Activated naive CD4-positive, alpha-beta T cell treated with anti-CD3 and anti-CD28 coated beads, Interleukin-2, amount 10 ng/mL, durations not matched to agents 7 days and 5 days (primary cell): ENCODE measurements at places on chromosomes 16 and 17.

DNA sequence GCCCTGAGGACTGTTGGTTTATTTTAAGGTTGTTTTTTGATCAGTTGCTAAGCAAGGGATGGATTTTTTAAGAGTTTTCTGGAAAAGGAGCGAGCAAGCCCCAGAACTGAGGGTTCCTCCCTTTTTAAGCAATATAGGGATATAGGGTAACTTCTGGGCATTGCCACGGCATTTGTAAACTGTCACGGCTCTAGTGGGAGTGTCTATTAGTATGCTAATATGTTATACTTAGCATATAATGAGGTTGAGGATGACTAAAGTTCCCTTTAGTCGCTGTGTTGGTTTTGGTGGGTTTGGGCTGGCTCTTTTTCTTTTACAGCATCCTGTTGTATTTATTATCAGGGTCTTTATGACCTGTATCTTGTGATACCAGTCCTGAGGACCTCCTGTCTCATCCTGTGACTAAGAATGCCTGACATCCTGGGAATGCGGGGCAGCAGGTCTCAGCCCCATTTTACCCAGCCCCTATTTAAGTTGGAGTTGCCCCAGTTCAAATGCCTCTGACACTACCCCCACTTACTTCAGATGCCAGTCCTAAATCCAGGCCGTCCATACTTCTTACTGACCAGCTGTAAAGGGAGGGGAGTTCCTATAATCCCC, 59.4 kb downstream of the MFSD11 start:
- DNase-seq, result no peak

- no peak for DNase-seq
These were observed 14.4 kb downstream of the RIPOR1 start for GRCh38 chr16:67543036-67543435.

DNA sequence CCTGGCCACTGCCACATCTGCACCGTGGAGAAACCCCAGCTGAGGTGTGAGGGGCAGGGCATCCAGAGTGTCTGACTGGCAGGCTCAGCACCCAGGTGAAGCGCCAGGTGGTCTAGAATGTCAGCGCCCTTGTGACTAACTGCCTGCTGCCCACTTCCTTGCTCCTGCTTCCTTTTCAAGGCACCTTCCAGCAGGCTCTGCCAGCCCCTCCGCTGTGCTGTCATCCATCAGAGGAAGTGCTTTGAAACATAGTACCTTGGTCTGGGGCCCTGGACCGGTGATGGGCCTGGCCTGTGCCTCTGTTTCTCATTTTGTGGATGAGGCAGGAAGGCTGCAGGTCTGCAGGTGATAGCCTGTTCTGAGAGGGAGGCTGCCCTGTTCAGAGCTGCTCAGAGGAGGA, 5.5 kb downstream of the SPNS2 start:
- DNase-seq, result peak; percentile 33

DNA sequence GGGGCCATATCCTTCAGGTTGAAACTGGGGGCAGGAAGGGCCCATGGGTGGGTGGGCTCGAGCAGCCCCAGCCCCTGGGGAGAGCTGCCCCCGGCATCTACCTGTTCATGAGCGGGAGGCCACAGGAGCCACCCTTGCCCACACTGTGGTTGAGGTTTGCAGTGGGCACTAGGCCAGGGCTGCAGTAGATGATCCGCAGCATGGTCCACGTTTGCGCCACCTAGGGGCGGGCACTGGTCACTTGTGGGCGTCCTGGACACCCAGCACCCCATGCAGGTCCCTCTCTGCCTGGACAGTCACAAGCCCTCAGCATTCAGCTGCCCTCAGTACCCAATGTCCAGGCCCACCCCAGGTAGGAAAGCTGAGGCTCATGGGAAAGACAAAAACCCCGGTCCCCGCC, 1.8 kb upstream of the JMJD8 start:
- DNase-seq, result no peak

- no peak for DNase-seq
These were observed 30.4 kb upstream of the CCL1 start for GRCh38 chr17:34393401-34393800.

DNA sequence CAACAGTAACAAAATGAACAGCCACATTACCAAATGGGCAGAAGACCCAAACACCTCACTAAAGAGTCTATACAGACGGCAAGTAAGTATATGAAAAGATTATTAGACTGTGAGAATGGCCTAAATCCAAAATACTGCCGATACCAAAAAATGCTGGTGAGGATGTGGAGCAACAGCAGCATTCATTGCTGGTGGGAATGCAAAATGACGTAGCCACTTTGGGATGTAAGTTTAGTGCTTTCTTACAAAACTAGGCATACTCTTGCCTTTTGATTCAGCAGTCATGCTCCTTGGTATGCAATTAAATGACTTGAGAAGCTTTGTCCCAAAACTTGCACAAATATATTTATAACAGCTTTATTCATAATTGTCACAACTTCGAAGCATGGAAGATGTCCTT, 43.8 kb downstream of the RABEP1 start:
- DNase-seq, result no peak

GRCh38 chr16:1834096-1834495, 7.1 kb downstream of the FAHD1 start:
- no peak for DNase-seq

DNA sequence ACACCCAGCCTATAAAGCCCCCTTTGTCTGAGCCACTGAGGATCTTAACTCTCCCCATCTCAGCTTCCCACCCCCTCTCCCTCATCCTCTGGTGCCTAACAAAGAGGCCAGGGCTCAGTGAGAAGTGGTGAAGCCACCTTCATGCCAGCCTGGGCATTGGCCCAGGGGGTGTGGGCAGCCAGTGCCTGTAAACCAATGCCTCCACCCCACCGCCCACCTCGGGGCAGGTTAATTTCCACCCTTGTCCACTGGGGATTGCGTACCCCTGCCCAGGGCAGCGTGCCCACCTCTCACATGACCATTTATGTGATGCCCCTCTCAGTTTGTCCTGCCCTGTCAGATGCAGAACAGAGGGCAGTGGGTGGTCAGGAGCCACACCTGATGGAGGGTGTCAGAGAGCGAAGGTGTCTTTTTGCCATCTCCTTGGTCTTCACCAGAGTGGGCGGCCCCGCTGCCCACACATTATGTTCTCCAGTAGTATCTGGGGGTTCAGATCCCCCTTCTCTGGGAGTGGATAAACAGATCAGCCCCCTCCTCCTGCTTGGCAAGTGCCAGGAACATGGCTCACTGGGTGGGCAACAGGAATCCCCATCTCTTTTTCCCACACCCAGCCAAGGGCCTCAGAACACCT, 10.1 kb upstream of the ARHGAP23 start:
- no peak for DNase-seq

DNA sequence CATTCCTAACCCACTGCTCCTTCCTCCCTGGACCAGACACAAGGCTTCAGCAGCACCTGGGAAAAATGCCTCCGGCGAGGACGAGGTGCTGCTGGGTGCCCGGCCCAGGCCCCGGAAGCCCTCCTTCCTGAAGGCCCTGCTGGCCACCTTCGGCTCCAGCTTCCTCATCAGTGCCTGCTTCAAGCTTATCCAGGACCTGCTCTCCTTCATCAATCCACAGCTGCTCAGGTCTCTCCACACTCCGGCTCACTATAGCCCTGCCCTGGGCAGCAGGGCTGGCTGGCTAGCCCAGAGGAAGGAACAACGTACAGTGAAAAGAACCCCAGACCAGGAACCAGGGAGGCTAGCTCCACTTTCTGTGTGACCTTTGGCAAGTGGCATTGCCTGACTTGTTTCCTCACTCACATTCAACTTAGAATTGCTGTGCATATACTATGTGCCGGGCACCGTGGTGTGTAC, 26.2 kb downstream of the ABCC3 start:
- DNase-seq, result no peak

GRCh38 chr16:48608452-48608851, 1.5 kb downstream of the N4BP1 start:
- DNase-seq, result peak; percentile 41

GRCh38 chr17:70945386-70945785, 776.1 kb downstream of the KCNJ2 start:
- DNase-seq, result no peak

DNA sequence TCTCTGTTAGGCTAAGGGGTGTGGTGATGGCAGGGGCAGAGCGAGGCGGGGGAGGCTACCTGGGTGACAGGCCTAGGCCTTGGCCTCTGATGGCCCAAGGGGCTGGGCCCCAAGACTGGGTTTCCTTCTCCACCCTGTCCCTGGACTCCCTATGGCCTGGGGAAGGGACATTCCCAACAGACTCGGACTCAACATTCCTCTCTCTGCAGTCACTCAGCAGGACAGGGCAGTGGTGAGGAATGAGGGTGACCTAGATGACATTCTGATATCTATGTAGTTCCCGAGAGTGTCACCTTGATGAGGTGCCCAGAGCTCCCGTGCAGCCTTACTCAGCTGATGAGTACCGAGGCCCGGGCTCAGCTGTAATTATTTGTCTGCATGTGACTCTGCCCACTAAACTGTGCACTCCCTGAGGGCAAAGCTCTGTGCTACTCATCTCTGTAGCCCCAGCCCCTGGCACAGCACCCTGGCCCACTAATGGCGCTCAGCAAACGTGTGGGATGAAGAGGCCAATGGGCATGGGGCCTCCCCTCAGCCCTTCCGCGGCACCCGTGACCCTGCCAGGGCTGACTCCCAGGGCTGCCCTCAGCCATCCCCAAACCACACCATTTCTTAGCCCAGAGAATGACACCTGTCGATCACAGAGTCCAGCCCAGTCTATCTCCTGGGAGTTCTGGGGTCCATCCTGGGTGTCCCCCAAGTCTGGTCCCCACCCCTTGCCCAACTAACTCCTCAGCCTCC, 2.2 kb downstream of the PLCD3 start:
- DNase-seq, result no peak

GRCh38 chr16:17193566-17194100, 277.1 kb downstream of the XYLT1 start:
- DNase-seq, result no peak

DNA sequence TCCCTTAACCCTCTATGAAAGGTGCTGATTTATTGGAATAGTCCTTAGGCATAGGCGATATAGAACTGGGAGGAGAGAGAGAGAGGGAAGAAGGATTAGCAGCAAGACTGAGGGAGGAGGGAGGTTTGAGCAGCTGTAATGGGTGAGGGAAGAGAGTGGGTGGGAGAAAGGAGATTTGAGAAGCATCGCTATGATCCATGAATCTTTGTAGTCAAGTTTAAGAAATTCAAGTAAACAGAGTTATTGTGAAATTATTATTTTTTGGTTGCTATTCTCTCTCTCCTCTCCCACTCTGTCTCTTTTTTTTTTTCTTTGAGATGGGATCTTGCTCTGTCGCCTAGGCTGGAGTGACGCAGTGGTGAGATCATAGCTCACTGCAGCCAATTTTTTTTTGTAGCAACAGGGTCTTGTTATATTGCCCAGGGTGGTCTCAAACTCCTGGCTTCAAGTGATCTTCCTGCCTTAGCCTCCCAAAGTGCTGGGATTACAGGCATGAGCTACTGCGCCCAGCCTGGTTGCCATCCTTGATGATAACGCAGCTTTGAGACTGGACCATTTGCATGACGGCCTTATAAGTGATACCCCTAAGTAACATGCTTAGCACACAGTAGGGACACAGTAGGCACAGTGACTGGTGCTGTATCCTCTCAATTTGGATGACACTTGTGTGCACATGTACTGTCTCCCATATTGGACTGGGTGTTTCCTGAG, 21.0 kb upstream of the TNS4 start:
- no peak for DNase-seq

GRCh38 chr16:5296176-5296575, 198.6 kb upstream of the EEF2KMT start:
- no peak for DNase-seq

- no peak for DNase-seq
These were observed 40.6 kb downstream of the CPNE2 start for GRCh38 chr16:57133031-57133430.

DNA sequence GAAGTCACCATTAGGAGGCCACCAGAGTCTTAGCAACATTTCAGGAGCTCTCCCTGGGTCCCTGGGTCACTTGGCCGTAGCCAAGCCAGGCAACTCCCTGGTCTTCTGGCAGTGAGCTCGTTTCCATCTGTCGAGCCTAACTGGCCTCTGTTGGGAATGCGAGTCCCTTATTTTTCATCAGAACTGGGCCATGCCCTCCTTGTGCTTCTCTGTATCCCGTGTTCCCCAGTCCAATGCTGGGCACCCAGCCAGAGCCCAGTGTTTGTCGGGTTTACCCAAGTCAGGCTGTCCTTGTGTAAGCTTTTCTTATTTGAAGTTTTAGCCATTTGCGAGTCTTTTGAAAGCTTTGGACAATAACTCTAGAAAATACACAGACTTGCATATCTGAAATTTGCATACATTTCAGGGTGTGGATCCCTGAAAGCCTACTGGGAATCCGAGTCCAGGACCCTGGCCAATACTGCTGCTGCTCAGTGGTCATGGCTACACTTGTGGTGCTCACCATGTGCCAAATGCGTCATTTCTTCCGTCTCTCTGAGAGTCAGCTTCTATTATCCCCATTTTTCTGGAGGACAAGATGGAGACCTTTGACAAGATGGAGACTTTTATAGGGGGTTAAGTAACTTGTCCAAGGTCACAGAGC, 81.6 kb upstream of the LGALS9 start:
- no peak for DNase-seq

GRCh38 chr16:89507214-89507833, 879 bp upstream of the SPG7 start:
- DNase-seq, result no peak
